Vagina (tissue), 2 donors: ENCODE measurements at places on chromosomes 16 and 17.

- DNase-seq: no peak
Measured at GRCh38 chr17:17572010-17572785, 19.3 kb downstream of the PEMT start.

- DNase-seq: no peak
Measured at GRCh38 chr16:72739577-72739976, 308.4 kb downstream of the ZFHX3 start.

- no peak for DNase-seq
Measured at GRCh38 chr17:72416054-72416675, 295.3 kb downstream of the SOX9 start.

- DNase-seq: no peak
Measured at GRCh38 chr16:3042376-3042775, 4.0 kb upstream of the MMP25 start.

GRCh38 chr17:79292501-79292900 lies 217.9 kb downstream of the ENGASE start:
- DNase-seq: no peak

- DNase-seq: no peak
Measured at GRCh38 chr17:82650723-82651122, 2.5 kb upstream of the WDR45B start.

DNA sequence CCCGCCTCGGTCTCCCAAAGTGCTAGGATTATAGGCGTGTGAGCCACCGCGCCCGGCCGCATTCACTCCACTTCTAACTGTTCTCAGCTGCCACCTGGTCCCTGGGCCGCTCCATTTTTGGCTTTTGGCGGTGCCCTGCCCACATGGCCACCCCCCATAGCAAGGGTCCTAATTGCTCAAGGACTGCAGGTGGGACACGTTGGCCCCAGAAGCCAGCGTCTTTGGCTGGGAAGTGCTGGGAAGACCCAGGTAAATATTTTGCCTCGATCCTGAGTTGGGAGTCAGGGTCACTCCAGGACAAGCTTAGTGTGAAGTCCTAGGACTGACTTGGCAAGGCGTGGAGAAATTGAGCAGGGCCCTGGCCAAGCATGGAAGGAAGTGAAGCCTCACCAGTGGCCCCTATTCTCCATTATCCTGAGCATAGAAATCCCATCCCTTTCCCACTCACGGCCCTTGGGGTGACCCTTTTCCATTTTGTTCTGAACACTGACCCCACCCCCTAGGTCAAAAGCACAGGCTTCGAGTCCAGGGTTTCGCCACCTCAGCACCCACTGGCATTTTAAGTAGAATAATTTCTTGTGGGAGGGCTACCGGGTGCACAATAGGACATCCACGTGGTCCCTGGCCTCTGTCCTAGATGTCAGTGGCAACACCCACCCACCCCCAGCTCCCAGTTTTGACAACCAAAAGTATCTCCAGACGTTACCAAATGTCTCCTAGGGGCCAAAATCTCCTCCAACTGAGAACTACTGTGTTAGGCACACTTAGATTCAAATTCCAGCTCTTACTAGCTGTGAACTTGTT lies 5.9 kb upstream of the WDR81 start:
- DNase-seq: no peak

GRCh38 chr17:13460261-13461000 lies 141.3 kb downstream of the HS3ST3A1 start:
- DNase-seq: no peak

- no peak for DNase-seq
Measured at GRCh38 chr17:5055543-5055942, 20.3 kb upstream of the SLC52A1 start.

GRCh38 chr17:72182371-72182873 lies 61.6 kb downstream of the SOX9 start:
- DNase-seq: no peak

DNA sequence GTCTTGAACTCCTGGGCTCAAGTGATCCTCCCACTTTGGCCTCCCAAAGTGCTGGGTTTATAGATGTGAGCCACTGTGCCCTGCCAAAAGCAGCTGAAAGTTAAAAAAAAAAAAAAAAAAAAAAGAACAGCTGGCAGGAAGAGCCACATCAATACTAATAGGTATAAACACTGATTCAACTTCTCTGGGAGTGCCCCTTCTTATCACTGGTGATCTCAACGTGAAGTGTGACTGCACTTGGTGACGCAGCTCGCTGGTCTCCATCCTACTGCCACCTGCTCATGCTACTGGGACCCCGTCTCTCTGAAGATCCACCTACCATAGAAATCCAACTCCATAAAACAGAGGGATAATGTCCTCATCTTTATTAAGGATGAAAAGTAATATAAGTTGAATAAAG lies 40.8 kb downstream of the RNF157 start:
- DNase-seq: no peak

DNA sequence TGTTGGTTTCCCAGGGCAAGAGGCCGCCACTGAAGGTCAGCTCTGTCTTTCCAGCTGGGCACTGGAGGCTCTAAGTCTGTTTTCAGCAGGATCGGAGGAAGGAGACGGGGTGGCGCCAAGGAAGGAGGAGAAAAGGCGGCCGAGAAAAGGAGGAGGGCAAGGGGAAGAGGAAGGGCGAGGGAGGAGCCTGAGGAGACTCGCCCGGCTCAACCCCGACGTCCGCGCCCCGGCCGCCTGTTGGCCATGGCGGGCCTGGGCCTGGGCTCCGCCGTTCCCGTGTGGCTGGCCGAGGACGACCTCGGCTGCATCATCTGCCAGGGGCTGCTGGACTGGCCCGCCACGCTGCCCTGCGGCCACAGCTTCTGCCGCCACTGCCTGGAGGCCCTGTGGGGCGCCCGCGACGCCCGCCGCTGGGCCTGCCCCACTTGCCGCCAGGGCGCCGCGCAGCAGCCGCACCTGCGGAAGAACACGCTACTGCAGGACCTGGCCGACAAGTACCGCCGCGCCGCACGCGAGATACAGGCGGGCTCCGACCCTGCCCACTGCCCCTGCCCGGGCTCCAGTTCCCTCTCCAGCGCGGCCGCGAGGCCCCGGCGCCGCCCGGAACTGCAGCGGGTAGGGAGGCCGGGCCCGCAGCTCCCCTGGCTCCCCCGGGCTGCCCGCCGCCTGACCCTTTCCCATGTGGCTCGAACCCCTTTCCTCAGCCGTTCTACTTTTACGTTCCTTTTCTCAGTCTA lies at the start of gene RNF135:
RNF135 (plus strand) TSS at position 209 of the 737 bp plus-strand sequence; CDS start at position 244, 35 bp downstream.
- DNase-seq: peak; percentile 91

- DNase-seq: no peak
Measured at GRCh38 chr16:79887541-79888540, 287.3 kb upstream of the MAF start.

DNA sequence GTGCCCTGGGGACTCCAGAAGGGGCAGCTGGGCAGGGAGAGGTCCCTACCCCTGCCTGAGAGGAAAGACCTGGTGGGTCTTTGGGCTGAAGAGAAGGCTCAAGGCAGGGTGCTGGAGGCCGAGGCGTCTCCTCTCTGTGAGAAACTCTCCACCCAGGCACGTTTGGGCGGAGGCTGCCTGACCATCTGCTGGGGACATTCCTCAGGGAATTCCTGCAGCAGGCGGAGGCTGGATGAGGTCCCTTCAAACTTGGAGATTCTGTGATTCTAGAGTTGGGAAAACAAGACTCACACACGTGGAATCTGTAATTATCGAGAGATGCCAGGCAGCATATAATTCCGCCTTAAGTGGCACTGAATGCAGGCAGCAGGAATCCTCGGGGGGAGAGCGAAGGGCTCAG lies 21.1 kb upstream of the PHF12 start:
- no peak for DNase-seq

GRCh38 chr17:73191443-73192205 lies 1.2 kb upstream of the COG1 start:
- no peak for DNase-seq

DNA sequence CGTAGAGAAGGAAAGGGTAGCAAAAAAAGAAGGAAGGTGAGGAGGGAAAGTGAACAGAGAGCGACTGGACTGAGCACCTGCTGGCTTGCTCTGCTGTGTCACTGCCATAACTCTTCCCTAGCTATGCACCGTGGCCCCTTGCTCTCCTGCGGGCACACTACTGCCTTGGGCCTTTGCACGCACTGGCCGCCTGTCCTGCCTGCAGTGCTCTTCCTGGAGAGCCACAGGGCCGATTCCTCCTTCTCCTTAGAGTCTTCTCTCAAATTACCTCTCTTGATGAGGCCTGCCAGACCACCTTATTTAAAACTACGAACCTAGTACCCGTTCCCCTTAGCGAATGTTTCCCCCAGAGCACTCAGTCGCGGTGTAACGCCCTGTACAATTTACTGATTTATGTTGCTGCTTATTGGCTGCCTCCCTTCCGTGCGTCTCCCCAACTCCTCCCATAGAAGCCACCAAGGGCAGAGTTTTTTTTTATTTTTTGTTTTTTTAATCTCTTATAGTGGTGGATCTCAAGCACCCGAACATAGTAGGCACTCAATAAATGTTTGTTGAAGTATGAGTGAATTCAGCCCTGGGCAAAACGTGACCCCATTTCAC lies 70.3 kb downstream of the RAI1 start:
- DNase-seq: no peak

DNA sequence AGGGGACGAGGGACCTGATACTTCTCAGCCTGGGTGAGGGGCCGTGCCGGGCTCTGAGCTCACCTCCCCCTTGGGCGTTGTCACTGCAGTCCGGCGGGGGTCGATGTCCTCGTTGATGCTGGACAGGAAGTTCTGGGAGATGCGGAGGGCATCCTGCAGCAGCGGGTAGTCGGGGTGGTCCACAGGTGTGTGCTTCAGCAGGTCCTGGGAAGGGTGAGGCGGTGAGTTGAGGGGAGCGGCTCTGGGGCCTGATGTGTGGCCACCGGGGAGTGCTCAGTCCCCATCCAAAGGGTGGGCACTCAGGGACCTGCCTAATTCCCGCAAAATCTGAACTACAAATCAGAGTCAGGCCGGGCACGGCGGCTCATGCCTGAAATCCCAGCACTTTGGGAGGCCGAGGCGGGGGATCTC lies 75.6 kb downstream of the TIMM22 start:
- DNase-seq: no peak

DNA sequence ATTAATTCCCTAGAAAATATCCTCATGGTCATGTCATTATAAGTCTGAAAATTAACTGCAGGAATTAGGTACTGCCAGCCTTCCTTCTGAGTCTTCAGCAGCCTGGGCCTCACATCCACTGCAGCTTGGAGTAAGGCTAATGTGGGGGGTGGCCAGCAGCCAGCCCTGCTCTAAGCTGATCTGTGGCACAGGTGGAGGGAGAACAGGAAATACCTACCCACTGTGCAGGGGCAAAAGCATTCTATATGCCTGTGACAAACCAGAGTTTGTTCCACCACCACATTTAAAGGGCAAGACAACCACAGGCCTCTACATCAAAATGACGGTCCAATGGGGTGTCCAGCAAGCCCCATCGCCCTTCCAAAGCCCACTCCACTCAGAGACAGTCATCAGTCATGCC lies 9.4 kb downstream of the NPRL3 start:
- no peak for DNase-seq
